ENCODE measurements at places on chromosomes 12 and 14.

DNA sequence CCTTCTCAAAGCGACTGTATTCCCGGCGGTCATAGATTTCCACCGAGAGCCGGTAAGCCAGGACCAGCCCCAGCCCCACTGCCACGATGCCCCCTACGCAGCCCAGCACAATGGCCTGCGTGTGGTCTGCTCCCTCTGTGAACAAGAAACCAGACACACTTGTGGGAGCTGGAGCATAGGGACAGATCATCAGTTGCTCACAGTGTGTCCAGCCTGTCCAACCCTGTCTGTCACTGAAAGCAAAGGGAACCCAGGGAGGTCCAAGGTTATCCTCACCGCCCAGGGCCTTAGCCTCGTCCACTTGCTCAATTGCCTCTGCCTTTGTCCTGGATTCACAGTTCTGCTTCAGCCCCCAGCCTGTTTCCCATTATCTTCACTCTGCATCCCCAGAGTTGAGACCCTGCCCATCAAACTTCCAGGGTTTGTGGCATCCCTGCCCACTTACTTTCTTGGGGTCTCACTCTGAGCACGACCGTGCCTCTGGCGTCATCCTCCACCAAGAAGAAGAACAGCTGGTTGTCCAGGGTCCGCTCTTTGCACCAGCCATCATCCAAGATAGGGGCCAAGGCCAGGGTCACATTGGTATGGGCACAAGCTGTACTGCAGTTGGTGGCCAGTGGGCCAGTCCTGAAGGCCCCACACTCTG, 11.3 kb upstream of the CSAD start:
- DNase-seq, result no peak

DNA sequence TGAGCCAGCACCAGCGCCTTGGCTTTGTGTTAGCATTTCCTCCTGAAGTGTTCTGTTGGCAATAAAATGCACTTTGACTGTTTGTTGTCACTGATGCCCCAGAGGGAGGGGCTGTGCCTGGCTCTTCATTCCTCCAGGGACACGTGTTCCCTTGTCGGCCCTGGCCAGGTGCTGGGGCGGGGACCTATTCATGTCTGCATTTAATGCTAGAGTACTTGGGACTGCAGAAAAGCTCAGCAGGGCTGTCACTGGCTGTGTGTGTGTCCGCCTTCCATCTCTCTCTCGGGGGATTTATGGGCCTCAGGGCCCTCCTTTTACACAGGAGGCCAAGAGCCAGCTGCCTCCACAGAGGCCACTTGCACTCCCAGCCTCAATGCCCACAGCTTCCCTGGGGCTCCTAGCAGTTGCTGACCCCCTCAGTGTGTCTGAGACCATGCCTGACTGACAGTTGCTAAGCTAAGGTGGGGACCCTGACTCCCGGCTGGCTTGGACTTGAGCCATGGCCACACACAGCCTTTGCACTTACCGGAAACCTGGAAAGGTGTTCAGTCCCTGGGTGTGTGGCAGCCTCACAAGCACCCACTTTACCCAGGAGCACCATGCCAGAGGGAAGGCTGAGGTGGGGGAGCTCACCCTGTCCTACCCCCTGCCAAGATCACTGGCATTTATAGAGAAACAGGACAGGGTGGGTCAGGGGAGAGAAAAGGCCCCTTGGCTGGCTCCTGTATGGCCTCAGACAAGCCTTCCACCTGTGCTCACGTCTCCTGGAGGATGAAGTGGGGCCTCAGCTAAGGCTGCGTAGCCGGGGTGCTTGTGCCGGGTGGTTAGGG, 27.8 kb downstream of the HIP1R start:
- no peak for DNase-seq

- DNase-seq, result no peak
Measured at GRCh38 chr12:62761658-62762057, 173.3 kb downstream of the PPM1H start.

- no peak for DNase-seq
Measured at GRCh38 chr12:44422559-44422958, 453.6 kb downstream of the NELL2 start.

DNA sequence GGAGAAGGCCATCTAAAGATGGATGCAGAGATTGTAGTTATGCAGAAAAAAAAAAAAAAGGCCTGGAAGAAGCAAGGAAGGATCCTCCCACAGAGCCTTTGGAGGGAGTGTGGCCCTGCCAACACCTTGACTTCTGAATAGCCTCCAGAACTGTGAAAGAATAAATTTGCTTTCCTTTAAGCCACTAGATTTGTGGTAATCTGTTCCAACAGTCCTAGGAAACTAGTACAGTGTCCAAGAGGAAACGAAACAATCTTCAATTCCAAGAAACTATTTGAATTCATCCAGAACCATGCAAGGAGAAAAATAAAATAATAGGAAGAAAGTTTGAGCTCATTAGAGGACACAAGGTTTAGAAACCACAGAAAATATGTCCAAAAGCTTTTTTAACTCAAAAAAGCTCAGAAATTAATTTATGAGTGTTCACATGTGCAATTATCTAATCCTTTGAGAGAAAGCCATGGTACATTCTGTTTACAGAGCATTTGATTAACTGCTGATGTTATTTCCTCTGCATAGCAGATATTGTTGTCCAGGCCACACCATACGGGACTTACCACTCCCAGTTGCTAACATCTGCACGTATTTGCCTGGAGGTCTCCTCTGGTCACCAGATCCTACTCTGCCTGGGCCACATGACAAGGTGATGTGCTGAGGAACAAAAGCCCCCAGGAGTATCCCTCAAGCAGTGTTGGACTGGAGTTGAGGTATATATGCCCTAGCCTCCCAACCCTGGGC, 30.0 kb upstream of the STAB2 start:
- DNase-seq, result no peak

GRCh38 chr14:51862176-51862796, 1.9 kb downstream of the GNG2 start:
- DNase-seq, result no peak

GRCh38 chr14:100761481-100761880, 34.8 kb downstream of the DLK1 start:
- DNase-seq, result no peak

DNA sequence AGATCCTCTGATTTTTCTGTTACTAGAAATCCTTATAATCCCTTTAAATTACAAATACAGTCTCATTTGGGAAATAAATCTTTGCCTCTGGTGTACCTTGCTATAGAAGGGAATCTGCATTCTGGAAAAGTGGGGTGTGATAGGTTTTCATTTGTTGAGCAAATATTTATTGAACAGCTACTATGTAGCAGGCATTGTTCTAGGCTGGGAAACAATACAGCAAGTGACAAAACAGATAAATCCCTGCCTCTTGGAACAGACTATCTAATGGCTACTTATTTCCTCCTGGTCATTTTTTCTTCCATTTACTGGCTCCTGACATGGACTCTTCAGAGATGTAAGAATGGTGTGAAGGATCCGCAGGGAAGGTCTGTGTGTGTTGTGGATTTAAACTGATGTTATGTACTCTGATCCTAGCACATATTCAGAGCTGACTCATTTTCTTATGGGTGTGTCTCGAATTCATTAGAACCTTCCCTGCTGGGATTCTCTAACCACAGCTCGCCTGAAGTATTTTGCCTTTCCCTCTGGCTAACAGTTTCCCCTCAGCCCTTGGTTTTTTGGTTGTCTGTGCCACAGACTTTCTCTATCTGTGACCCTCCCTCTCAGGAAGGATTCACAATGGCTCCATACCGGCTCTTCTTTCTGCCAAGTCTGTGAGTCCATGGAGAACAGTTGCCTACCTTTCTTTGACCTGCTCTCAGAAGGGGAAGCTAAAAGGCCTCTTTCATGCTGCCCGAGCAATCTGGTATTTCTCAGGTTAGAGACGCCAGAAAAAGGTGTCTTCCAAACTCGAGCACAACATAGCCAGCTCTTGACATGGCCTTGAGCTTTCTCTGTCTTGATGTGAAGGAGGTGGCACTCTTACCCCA, 53.7 kb downstream of the TMTC2 start:
- DNase-seq, result no peak

GRCh38 chr14:101194373-101195308, 291.1 kb upstream of the RTL1 start:
- no peak for DNase-seq

GRCh38 chr14:37013078-37013477, 159.3 kb downstream of the SLC25A21 start:
- no peak for DNase-seq

GRCh38 chr12:122834104-122834920, 945 bp upstream of the HIP1R start:
- peak; percentile 40 for DNase-seq

DNA sequence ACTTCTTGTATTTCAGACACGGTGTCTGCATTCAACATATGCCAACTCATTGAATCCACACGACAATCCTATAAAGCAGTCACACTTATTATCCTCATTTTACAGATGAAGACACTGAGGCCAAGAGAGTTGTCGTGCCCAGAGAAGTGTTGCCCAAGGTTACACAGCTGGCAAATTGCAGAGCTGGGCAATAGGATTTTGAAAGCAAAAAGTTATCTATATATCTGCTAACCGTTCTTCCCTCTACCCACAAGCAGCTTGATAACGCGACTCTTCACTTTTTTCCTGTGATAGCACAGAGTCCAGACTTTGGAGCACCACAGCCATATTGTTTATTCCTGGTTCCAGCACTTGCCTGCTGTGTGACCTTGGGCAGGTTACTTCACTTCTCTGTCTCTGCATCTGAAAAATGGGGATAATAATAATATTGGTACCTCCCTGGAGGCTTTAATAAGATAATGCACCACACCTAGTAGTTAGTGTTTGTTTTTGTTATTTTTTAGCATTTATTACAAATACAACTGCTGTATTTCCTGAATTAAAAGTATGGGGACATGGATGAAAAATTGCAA, 82.2 kb downstream of the CHST11 start:
- no peak for DNase-seq

DNA sequence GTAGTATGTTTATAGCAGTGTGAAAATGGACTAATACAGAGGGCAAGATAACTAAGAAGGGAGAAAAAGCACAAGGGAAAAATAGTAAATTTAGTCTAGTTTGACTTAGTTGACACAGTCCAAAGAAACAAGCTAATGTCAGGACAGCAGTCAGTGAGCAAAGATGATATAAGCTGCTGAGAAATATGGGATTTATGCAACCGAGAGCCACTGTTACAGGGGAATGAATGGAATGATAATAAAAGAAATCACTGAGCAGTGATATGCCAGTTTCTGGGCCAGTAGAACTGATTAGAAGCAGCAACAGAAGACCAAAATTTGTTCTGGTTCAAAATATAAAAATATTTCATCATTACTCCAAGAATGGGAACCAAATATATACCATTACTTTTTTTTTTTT, 60.1 kb downstream of the R3HDM2 start:
- DNase-seq, result no peak

GRCh38 chr14:105860615-105861580, 334.5 kb downstream of the TMEM121 start:
- DNase-seq, result no peak

DNA sequence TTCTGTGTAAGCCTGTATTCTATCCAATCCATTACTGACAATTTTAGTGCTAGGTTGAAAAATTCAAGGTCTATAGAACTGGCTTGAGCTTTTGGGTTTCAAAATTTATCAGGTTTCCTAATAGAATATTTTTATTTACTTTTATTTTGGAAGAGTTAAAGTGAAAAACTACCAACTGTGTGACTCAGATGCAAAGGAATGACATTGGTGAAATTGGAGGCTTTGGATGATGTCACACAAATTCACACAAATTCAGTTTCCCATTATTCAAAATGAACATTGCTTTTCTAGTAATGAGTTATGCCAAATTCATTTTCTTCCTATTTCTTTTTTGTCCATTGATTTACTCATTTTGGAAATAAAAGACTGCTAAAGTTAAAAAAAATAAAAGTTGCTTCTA, 186.9 kb downstream of the ALX1 start:
- no peak for DNase-seq

GRCh38 chr12:76927170-76927784, 48.5 kb upstream of the CSRP2 start:
- no peak for DNase-seq

- DNase-seq, result no peak
Measured at GRCh38 chr14:36241183-36241582, 64.7 kb upstream of the PTCSC3 start.

- no peak for DNase-seq
Measured at GRCh38 chr14:60622210-60622916, 26.9 kb downstream of the SIX1 start.

DNA sequence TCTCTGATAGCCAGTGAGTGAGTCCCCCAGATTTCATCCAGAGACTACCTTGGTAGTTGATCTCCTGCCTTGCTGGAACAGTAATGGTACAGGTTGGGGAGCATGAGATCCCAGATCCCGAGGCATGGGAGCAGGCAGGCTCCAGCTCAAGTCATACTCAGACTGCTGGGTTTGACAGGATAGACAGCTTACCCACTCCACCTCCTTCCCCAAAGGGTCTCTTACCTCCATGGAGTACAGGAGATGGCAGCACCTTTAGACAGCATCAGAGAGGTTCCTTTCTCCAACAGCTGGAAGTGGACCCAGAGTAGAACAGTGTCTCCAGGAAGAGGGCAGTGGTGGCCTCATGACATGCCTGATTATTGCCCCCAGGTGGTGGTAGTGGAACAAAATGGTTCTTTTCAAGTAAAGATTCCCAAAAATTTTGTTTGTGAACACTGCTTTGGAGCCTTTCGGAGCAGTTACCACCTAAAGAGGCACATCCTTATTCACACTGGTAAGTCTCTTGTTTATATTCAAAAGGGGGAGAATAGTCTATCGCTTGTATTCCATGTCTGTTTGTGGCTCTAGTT, 4.9 kb upstream of the CSAD start:
- no peak for DNase-seq

GRCh38 chr12:3231399-3231876, 154.3 kb downstream of the TSPAN9 start:
- no peak for DNase-seq

DNA sequence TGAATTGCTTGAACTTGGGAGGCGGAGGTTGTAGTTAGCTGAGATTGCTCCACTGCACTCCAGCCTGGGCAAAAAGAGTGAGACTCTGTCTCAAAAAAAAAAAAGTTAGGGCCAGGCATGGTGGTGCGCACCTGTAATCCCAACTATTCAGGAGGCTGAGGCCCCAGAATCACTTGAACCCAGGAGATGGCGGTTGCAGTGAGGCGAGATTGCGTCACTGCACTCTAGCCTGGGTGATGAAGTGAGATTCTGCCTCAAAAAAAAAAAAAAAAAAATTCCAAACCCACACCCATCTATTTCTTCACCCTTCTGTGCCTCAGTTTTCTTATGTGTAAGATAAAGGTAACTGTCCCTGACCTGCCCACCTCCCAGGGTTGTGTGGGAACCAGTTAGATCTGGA, 11.0 kb upstream of the MLXIP start:
- no peak for DNase-seq

DNA sequence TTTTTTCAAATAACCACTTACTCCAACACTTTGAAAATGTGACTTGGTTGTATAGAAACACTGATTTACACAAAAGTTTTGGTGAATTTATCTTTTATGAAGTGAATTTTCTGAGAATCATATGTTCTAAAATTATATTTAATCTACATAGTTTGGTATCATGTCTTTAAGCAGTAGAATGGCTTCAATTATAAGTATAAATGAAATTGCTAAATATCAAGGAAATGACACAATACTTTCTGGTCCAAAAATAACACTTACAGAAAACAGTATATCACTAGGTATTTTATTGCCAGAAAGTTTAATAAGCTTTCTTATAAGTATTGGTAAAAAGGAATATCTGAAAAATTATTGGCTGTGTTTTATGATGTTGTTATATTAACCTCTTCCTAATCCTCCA, 90.9 kb downstream of the SRGAP1 start:
- no peak for DNase-seq

- peak; percentile 16 for DNase-seq
Measured at GRCh38 chr14:65019944-65020566, 33.4 kb downstream of the FNTB start.
